Pulmonary artery endothelial cell (primary cell): ENCODE measurements at places on chromosomes 7 and 10.

DNA sequence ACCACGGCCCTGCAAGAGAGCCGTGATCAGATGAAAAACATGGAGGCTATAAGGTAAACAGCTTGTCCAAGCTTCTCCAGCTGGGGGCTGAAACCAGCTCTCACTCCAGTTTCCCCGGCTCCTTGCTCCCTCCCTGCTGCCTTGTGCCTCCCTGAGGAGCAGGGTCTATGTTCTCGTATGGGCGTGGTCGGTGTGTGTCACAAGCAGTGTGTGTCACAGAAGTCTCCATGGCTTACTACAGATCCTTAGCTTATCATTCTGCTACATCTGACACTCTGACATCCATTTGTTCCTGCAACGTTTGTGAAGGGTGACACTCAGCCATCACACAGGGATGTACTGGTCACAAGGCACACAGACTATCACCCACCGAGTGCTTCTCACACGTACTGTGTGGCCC is 54.6 kb downstream of the CSGALNACT2 start:
- DNase-seq = no peak

DNA sequence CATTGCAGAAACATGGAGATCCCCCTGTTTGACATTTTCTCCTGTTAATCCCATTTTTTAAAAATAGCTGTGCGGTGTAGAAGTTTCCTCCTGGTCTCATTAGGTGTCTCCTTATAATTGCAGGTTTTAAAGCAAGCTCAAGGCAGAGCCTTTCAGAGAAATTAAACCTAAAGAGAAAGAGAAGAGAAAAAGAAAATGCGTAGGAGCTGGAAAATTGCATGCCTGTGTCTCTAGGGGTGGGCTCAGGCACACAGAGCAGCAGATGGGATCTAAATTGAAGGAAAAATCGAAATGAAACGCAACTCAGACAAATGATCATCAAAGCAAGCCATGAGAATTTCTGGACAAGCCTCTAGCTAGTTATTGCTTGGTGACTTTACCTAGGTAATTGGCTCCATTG is 40.1 kb downstream of the GPR26 start:
- DNase-seq = no peak

GRCh38 chr7:28195910-28196620 is 15.5 kb upstream of the JAZF1 start:
- no peak for DNase-seq

DNA sequence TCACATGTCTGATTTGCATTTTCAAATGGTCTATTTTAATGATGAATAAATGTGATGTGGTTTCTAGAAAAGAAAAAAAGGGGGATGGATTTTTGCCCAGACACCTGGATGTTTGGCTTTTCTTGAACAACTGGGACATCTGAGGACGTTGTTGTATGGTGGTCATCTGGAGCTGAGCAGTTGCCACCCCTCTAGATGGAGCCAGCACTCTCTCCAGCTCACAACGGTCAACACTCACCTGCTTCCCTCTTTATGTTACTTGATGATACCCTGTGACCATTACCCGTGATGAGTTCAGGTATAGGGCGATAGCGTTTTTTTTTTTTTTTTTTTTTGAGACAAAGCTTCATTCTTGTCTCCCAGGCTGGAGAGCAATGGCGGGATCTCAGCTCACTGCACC is 30.1 kb upstream of the PAXIP1 start:
- no peak for DNase-seq

GRCh38 chr10:112137154-112137987 is 46.2 kb downstream of the GPAM start:
- peak; percentile 15 for DNase-seq

DNA sequence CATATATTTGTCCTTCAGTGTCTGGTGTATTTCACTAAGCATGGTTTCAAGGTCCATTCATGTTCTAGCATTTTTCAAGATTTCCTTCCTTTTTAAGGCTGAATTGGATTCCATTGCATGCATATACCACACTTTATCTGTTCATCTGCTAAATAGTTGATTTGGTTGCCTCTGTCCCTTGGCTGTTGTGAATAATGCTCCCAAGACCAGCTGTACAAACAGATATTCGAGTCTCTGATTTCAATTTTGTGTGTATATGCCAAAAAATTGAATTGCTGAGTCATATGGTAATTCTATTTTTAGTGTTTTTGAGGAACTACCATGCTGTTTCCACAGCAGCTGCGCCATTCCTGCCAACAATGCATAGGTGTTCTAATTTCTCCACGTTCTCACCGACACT is 216.4 kb downstream of the NRG3 start:
- no peak for DNase-seq

DNA sequence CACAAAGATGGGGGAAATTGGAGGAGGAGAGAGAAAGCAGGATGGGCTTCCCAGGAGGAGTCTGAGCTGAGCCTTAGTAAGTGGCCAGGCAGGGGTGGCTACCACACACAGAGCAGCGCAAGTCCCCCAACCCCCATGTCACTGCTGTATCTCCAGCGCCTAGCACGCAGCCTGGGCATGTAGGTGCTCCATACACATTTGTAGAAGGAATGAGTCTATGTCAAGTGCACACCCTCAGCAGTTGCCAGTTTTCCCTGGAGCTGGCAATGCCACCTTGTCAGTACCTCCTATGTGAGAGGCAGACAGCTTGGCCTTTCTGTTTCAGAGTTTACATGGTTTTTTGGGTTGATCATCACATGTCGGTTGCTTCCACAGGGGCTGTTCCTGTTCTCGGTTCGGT is 116.1 kb downstream of the CLEC2L start:
- no peak for DNase-seq

DNA sequence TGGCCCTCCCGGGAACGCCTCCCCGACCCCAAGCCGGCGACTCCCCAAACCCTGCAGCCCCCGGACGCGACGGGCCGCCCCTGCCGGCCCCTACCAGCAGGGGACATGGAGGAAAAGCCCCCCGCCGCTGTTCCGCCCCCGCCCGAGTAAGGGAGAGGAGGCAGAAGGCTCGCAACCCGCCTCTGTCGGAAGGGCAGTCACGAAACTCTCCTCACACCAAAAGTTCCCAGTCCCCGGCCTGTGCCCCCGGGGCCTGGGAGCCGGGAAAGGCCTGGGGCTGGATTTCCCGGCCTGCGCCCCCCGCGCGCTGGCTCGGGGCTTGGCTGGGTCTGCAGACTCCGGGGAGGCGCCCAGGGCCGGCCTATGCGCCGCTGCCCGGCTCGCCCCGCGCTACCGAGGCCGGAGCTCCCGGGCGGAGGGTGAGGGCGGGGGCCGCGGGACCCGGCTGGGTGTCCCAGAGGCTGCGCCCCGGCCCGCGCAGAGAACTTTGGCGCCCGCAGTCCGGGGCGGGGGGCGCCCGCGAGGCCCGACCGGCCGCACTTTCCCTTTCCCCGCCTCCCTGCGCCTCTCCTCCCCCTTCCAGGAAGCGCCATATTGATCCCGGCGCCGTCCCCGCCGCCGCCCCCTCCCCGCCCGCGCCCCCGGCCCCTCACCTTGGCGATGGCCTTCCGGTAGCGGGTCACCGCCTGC is 728 bp downstream of the PARD3 start:
- no peak for DNase-seq

- no peak for DNase-seq
Measured at GRCh38 chr7:133947458-133948254, 179.5 kb upstream of the LRGUK start.

GRCh38 chr7:32762925-32763293 is 128.7 kb downstream of the KBTBD2 start:
- no peak for DNase-seq

DNA sequence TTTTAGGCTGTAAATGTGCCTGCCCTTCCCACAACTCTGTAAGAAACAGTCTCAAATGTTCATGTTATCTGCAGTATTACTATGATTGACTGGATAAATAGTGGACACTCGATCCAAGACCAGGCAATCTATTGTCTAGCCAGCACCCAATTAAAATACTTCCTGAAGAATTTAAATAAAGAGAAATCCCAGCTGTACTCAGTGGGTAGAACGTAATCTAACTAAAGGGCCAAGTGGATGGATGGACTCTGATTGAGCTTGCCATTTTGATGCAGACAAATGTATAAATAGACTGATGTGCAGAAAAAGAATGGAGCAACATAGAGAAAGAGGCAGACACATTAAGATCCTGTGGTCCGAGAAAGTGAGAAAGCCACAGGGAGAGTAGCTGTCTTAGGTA is 158.0 kb downstream of the IPMK start:
- DNase-seq = no peak

- no peak for DNase-seq
Measured at GRCh38 chr7:7306231-7306630, 123.9 kb downstream of the C1GALT1 start.

GRCh38 chr10:110863361-110863760 is 8.4 kb upstream of the PDCD4 start:
- DNase-seq = no peak

DNA sequence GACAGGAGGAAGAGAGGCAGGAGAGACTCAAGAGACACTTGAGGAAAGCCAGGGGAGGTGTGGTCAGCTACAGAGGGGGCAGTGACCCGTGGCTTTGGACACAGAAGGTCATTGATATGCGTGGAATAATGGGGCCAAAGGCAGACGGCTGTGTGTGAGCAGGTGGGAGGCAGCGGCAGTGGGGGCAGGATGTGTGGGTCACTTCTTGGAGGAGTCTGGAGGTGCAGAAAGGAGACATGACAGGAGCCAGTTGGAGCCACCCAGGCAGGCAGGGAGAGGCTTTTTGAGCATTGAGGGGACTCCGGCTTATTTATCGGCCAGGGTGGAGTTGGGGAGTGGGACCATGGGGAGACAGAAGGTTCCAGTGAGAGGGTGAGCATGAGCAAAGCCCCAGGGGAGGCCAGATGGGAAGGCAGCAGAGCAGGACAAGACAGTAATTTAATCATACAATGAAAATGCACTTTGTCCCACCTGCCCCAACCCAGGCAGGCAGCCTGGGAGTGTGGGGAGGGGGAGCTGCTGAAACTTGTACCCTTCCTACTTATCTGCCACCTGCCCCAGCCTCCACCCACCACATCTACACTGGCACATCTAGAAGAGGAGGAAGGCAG is 5.0 kb downstream of the LDB3 start:
- DNase-seq = no peak

DNA sequence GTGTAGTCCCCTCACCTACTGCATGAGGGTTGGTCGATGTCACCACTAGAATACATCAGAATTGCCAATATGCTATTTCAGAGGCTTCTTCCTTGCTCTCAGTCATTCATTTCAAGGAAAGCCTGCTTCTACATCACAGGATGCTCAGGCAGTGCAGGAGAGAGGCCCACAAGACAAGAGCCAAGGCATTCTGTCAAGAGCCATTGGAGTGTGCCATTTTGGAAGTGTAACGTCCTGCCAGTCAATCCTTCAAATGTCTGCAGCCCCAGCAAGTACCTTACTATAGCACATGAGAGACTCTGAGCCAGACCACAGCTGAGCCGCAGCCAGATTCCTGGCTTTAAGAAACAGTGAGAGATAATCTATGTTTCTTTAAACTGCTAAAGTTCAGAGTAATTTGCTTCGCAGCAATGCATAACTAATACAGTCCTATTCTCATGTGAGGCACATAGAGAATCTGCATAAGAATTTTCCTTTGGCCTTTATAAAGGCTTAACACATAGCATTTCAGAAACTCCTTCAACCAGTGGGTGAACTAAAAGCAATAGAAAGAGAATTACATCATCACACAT is 166.5 kb upstream of the GNAI1 start:
- DNase-seq = no peak

GRCh38 chr10:133335246-133336117 is 1.2 kb downstream of the CALY start:
- no peak for DNase-seq

GRCh38 chr7:143379611-143380259 is 1.4 kb upstream of the ZYX start:
- DNase-seq = no peak

GRCh38 chr7:1567049-1567771 is 2.6 kb downstream of the PSMG3 start:
- no peak for DNase-seq

DNA sequence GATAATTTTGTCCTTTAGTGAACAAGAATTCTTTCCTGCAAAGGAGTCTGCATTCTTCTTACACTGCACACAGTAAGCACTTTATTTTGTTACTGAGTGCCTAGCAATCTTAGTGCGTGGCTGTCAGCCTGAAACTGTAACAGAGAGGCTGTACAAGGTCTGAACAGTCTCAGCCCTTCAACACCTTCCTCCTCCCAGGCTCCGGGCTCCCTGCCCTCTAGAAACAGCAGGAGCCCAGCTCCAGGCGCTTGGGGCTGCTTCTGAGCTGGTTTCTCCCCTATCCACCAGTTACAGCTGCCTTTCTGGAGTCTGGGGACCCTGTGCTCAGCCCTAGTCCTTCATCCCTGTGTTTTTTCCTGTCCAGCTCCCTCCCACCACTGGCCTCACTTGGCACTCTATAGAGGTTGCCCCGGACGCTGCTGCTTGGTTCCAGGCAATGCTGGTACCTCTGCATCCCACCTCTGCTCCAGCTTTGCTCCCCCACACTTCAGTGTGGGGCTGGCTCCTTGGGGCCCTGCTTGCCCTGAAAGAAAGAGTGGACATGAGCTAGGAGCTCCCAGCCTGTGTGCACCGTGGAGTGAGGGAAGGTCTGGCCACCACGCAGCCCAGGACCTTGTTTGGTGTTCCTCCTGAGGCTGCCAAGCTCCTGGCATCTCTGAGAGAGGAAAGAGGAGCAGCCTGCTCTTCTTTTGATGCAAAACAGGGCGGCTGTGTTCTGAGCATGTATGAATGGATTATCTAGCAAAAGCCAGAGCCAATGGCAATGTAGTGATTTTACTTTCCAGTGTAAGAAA is 251.2 kb upstream of the GRB10 start:
- DNase-seq = no peak

GRCh38 chr10:29681676-29682448 is 47.1 kb upstream of the SVIL start:
- no peak for DNase-seq
